Esophagus squamous epithelium (tissue), 5 donors: ENCODE measurements at places on chromosomes 1 and 21.

GRCh38 chr21:43797925-43798715 lies 8.7 kb downstream of the RRP1 start:
- DNase-seq = no peak

GRCh38 chr1:19067912-19068638 lies 111.6 kb upstream of the IFFO2 start:
- DNase-seq = no peak

DNA sequence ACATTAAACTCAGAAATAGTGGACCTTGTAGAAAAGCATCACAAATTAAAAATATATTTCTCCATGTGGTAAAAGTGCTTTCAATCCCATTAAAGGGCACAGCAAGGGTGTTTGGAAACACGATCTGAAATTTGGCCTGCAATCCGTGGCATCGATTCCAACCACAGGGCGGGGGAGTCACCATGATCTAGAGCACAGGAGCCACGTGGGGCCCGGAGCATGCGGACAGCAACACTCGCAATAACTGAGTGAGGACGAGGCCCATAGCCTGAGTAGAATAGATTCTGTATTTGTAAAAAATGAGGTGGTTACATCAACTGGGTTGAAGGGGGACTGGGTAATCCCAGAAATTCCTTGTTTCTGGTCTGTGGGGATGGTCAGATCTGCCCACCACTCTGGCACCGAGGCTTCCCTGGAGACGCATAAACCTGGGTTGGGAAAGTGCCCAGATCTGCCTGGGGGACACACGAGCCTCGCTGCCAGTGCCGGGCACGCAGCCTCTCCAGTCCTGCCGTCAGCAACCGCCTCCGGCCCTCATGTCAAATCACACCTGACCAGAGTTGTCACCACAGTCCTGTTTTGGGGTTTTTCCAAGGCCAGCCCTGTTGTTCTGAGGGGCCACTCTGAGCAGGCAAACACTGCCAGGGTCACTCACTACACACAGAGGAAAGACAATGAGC lies 104.3 kb downstream of the PGBD5 start:
- no peak for DNase-seq

DNA sequence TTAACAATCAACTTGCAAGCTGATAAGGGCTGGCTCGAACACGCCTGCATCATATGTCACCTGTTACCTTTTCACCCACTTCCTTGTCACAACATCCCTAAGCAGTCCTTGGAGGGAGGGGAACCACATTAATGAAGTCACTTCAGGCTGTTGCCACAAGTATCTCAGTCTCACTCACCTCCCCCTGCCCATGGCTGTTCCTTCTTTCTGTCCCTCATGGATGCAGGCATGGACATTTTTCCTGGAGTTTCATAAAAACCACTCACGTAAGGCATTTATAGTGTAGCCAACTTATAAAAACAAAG lies 76.8 kb upstream of the ANGPTL1 start:
- no peak for DNase-seq

DNA sequence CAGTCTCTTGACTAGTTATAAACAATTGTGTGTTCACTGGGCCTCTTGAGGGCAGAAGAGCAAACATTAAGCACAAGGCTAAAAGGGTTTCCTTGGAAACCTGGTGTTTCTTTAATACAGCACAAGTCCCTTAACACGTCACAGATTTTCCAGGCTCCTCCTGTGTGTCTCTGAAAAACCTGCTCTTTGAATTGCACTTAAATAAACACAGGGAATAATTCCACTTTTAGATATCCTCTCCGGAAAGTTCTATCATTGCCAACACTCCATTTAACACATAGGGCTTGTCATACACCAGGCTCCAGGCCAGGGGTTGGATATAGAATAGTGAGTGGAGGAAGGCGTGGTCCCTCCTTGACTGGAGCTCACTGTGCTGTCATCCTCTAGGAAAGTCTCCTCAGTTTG lies 442.6 kb downstream of the DSCAM start:
- DNase-seq = no peak

- no peak for DNase-seq
Measured at GRCh38 chr1:56825436-56825835, 6.2 kb upstream of the FYB2 start.
